SHP77 treated with DMSO at 0.1 percent for 48 hours (cell line): ENCODE measurements at places on chromosomes 3 and 15.

GRCh38 chr3:64151342-64151871 is 73.9 kb downstream of the PRICKLE2 start:
- no peak for DNase-seq

- DNase-seq, result no peak
Measured at GRCh38 chr15:89444241-89445225, 51.9 kb downstream of the RHCG start.

DNA sequence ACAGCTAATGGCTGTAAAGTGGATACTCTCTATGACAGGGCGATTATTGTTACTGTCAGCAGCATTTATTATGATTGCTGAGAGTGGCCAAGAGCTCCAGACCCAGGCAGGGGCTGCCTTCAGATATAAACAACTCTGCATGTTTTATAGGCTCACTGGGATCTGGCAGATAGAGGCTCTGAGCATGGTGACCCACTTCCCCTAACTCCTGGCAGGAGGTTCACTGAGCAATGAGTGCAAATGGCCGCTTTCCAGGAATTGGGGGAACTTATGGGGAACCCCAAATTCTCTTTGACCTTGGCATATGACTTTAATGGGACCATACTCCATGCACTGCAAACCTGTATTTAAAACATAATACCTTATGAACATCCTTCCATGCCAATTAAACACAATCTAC is 59.0 kb downstream of the SCN5A start:
- DNase-seq, result no peak

DNA sequence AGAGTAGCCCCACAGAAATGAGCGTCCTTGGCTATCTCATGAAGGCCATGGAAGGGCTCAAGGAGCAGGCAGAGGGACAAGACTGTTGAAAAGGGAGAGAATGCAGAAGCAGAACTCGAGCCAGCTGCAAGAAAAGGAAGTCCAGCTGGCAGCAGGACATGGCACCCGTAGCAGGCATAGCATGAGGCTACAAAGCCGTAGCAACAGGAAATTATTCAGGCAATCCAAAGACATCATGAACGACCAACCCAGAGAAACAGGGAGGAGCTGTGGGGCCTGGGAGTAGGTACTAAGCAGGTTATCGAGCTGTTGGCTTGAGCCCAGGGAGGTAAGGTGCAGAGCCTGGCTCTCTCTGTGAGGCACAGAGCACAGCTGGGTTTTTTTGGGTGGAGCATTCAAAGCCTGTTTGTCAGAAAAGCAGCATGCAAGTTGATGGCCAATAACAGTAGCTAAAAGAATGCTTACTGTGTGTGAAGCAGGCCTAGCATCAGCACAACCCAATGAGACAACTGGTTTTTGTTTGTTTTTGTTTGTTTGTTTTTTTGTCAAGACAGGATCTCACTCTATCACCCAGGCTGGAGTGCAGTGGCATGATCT is 144.0 kb upstream of the SMAD3 start:
- no peak for DNase-seq

GRCh38 chr3:187104342-187104741 is 35.0 kb downstream of the RPL39L start:
- no peak for DNase-seq

GRCh38 chr3:124107104-124107890 is 115.4 kb upstream of the ROPN1 start:
- DNase-seq, result no peak

DNA sequence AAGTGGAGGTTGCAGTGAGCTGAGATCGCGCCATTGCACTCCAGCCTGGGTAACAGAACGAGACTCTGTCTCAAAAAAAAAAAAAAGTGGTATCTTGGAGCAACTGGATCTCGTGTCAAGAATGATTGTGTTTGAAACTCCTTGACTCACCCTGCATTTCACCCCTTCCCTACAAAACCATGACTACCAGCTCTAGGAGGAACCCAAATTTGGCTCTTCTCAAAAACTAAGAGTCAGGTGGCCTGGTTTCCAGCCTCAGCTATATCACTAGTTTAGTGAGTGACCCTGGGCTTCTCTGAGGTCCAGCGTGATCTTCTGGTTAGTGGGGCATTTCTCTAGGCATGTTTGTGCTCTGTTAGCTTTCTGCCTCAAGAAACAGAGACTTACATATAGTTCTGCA is 222.1 kb downstream of the FAM43A start:
- DNase-seq, result no peak
